Aorta (tissue), 5 donors: ENCODE measurements at places on chromosomes 12 and 14.
A peak's percentile ranks its signal among the peaks of the same experiment; 100 is the strongest.

DNA sequence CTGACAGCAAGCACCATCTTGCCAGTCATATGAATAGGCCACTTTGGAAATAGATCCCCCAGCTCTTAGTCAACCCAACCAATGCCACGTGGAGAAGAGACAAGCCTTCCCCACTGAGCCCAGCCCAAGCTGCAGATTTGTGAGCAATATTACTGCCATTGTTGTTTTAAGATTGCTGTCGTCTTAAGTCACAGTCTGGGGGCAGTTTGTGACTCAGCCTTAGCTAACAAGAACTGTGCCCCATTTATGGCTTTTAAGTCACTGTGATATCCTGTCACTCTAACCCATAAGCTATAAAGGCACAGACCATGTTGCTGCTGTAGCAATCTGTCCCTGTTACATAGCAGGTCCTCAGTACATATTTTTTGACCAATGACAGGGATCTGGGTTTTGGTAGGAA, 464.2 kb downstream of the MED13L start:
- DNase-seq, result no peak

GRCh38 chr12:127381043-127381668, 885.8 kb upstream of the TMEM132C start:
- DNase-seq, result peak; percentile 75

DNA sequence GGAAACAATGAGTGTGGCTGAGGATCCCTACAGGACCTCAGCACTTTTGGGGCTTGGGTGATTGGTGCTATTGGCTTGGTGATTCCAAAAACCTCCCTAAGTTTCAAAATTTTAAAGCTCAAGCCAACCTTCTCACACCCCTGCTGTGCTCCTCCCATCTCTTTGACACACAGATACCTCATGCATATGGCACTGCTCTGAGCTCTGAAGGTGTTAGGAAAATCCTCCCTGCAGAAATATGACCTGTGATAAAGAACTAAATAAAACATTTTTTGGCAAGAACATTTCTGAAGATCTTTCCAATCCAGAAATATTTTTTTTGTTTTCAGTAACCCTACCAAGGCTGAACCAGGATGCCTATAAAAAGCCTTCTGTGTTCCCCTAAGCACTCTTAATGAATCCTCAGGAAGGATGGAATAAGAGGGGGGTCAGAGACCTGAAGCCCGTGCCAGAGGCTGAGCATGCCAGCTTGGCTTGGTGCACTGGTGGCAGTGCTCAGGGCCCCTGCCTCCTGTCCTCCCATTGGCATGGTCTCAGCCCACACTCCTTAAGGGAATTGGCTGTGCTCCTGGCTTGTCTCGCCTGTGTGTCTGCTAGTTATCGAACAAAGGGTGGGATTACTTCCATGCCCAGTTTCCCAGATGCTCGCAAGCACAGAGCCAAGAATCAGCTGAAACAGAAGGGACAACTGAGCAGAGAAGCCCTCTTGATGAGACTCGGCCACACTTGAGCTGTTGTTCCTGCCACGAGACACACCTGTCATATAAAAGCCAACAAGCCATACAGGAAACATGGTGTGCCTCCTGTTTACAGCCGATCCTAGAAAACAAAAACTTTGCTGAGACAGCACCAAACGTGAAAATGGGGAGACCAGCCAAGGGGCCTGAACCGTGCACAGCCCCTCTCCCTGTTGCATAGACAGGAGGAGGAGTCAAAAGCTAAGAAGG, 132.7 kb upstream of the EEA1 start:
- DNase-seq, result no peak

- no peak for DNase-seq
These were observed 71.4 kb downstream of the TMEM260 start for GRCh38 chr14:56650979-56651378.

DNA sequence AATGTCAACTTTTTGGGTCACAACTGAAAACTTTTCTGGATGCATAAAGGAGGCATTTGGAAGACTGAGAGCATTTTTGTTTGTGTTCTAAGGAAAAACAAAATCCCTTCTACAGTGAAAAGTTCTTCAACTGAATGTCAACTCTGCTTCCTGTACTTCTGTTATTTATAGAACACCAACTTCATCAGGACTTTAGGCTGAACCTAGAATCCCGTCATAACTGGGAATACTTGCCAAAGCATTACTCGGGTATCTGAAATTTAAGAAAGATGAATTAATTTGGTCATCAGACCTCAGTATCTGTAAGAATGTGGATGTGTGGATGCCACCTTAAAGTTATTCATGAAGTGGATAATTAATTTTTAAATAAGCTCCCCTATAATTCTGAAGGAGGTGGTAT, 73.2 kb downstream of the FERMT2 start:
- DNase-seq, result no peak
